ENCODE measurements at places on chromosomes 5 and 9. TPM values are rescaled to one million over a fixed set of nuclear protein-coding genes. Genes with fewer than 3 reads are reported as not detected.

FOXD4L5 gene
- polyA plus RNA-seq: 0.03 TPM

LCN15 gene
- 4.9 TPM for polyA plus RNA-seq

SPATA31C1 gene
- polyA plus RNA-seq: 0.13 TPM

LHX6 gene
- 0.45 TPM for polyA plus RNA-seq

SPATA31D4 gene
- polyA plus RNA-seq: not detected

SPATA31E1 gene
- polyA plus RNA-seq: not detected

CENPK gene
- polyA plus RNA-seq: 20.0 TPM

NR2F1-AS1 gene
- polyA plus RNA-seq: 7.0 TPM

CER1 gene
- polyA plus RNA-seq: not detected

UBE2B gene
- polyA plus RNA-seq: 92.1 TPM

GFI1B gene
- 0.89 TPM for polyA plus RNA-seq

CTSL gene
- 90.7 TPM for polyA plus RNA-seq

IL9 gene
- polyA plus RNA-seq: not detected

BTNL9 gene
- 4.5 TPM for polyA plus RNA-seq

- no peak overlapping the region for H3K27ac ChIP-seq
- no peaks in the 10 kb centered on the region for H3K27me3 ChIP-seq
- peak; percentile 22 for DNase-seq
- H3K4me1 ChIP-seq: no peaks in the 10 kb centered on the region
- H3K4me3 ChIP-seq: no peak overlapping the region
Measured at GRCh38 chr5:116778032-116778431, 203.4 kb upstream of the SEMA6A start.

GRCh38 chr9:131406563-131407436 is 12.9 kb downstream of the PRRC2B start:
- DNase-seq: peak; percentile 51
- H3K27me3 ChIP-seq: no peaks in the 10 kb centered on the region
- H3K27ac ChIP-seq: peak overlapping the region; percentile 24
- H3K4me3 ChIP-seq: no peak overlapping the region

DNA sequence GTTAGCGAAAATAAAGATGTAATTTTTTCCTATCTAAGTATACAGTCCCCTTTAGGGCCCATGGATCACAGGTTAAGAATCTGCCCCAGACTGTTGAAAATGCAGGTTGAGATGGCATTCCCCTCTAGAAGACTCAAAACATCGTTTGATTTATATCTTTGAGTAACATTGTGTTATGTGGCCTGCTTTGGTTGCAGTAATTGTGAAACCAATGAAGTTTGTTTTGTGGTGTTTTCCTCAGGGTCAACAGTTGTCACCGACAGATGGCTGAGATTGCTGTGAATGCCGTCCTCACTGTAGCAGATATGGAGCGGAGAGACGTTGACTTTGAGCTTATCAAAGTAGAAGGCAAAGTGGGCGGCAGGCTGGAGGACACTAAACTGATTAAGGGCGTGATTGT is 7.8 kb downstream of the CCT5 start:
- no peaks in the 10 kb centered on the region for H3K27me3 ChIP-seq
- no peak for DNase-seq
- H3K4me1 ChIP-seq: peaks cover 4% of the 10 kb centered on the region
- H3K36me3 ChIP-seq: peaks cover 47% of the 10 kb centered on the region

- no peaks in the 10 kb centered on the region for H3K4me1 ChIP-seq
- H3K36me3 ChIP-seq: no peaks in the 10 kb centered on the region
- no peak for DNase-seq
- no peak overlapping the region for H3K4me3 ChIP-seq
Measured at GRCh38 chr5:130708754-130709153, 456.3 kb downstream of the HINT1 start.

- H3K4me3 ChIP-seq: no peak overlapping the region
- H3K27ac ChIP-seq: no peak overlapping the region
- no peaks in the 10 kb centered on the region for H3K4me1 ChIP-seq
- no peaks in the 10 kb centered on the region for H3K36me3 ChIP-seq
- no peak for DNase-seq
Measured at GRCh38 chr5:124997186-124997893, 250.9 kb upstream of the ZNF608 start.

DNA sequence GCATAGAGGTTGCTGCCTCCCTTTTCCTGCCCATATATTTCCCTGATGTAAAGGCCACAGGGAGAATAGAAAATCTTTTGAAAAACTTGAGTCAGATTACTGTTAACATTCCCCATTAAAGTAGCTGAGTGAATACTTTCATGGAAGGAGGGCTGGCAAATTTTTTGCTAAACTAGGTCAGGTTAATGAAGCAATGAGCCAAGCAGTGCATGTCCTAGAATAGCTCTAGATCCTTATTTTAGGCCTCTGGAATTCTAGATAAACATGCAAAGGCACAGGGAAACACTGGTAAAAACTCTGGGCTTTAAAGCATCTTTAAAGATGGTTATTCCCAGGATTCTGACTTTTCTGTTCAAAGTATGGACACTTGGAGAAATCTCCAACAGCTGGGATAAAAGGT is 27.9 kb downstream of the TTC1 start:
- H3K27ac ChIP-seq: no peak overlapping the region
- no peaks in the 10 kb centered on the region for H3K27me3 ChIP-seq
- H3K4me1 ChIP-seq: no peaks in the 10 kb centered on the region
- H3K36me3 ChIP-seq: peaks cover 16% of the 10 kb centered on the region
- DNase-seq: no peak
- H3K4me3 ChIP-seq: no peak overlapping the region

GRCh38 chr5:132095424-132095972 is 21.9 kb downstream of the CSF2 start:
- H3K27me3 ChIP-seq: no peaks in the 10 kb centered on the region
- H3K27ac ChIP-seq: no peak overlapping the region
- H3K4me3 ChIP-seq: no peak overlapping the region
- DNase-seq: no peak
- H3K36me3 ChIP-seq: no peaks in the 10 kb centered on the region

GRCh38 chr5:8349855-8350254 is 480.9 kb downstream of the MTRR start:
- no peaks in the 10 kb centered on the region for H3K4me1 ChIP-seq
- no peak for DNase-seq
- H3K4me3 ChIP-seq: no peak overlapping the region
- H3K27me3 ChIP-seq: no peaks in the 10 kb centered on the region

DNA sequence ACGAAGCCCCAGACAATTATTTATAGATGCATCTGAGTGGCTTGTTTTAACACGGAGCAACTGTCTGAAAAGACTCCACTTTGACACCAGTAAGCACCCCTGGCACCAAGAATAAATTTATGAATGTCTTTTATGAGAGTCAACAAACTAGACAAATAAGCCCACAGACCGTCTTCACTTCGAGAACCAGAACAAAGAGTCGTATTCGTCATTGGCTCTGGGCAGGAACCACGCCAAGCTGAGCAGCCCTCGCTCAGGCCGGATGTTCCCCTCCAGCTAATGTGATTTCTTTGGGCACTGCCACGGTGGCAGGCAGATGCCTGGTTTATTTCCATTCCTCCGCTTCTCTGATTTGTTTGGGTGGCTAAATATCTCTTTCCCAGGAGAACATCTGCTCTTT is 91.9 kb upstream of the STC2 start:
- no peaks in the 10 kb centered on the region for H3K4me1 ChIP-seq
- H3K4me3 ChIP-seq: no peak overlapping the region
- DNase-seq: no peak
- H3K36me3 ChIP-seq: no peaks in the 10 kb centered on the region
- H3K27me3 ChIP-seq: no peaks in the 10 kb centered on the region

GRCh38 chr9:75601280-75601679 is 289.2 kb upstream of the PCSK5 start:
- H3K36me3 ChIP-seq: no peaks in the 10 kb centered on the region
- H3K27me3 ChIP-seq: no peaks in the 10 kb centered on the region
- no peak overlapping the region for H3K27ac ChIP-seq
- DNase-seq: peak; percentile 49
- no peak overlapping the region for H3K4me3 ChIP-seq
- no peaks in the 10 kb centered on the region for H3K4me1 ChIP-seq

- H3K36me3 ChIP-seq: no peaks in the 10 kb centered on the region
- no peak overlapping the region for H3K4me3 ChIP-seq
Measured at GRCh38 chr5:1144089-1144488, 32.2 kb upstream of the SLC12A7 start.

- H3K4me1 ChIP-seq: no peaks in the 10 kb centered on the region
- no peak overlapping the region for H3K4me3 ChIP-seq
- H3K27ac ChIP-seq: no peak overlapping the region
- DNase-seq: no peak
- no peaks in the 10 kb centered on the region for H3K36me3 ChIP-seq
Measured at GRCh38 chr9:15157381-15157780, 149.6 kb downstream of the TTC39B start.

DNA sequence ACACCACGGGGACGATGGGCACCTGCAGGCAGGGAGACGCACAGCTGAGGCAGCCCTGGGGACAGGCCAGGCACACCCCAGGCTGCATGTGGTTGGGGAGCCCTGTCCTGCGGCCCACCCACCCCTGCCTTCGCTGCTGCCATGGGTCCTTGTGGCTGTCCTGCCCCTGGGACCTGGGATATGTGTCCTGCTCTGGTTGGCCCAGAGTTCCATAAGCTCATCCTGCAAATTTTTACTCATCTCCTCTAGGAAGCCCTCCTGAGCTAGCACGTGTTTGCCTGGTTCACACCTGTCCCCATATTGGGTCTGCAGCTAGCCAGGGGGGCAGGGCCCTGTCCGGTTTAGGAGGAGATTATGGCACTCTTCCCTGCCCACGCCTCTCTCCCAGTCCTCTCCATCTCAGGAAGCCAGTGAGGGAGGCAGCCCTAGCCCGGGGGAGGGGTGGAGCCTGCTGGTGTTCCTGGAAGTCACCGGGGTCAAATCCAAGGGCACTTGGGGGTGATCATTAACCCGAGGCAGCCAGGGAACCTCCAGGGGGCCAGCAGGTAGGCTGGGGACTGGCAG is 12.2 kb downstream of the EGFL7 start:
- H3K4me1 ChIP-seq: no peaks in the 10 kb centered on the region
- H3K27ac ChIP-seq: peak overlapping the region; percentile 92
- peak; percentile 86 for DNase-seq
- H3K36me3 ChIP-seq: peaks cover 4% of the 10 kb centered on the region
- H3K4me3 ChIP-seq: no peak overlapping the region

- H3K4me1 ChIP-seq: no peaks in the 10 kb centered on the region
- H3K36me3 ChIP-seq: no peaks in the 10 kb centered on the region
- no peak overlapping the region for H3K4me3 ChIP-seq
- H3K27ac ChIP-seq: no peak overlapping the region
- H3K27me3 ChIP-seq: peaks cover 2% of the 10 kb centered on the region
Measured at GRCh38 chr5:168978015-168978414, 322.9 kb downstream of the SLIT3 start.

- no peak overlapping the region for H3K4me3 ChIP-seq
- H3K27me3 ChIP-seq: no peaks in the 10 kb centered on the region
- no peaks in the 10 kb centered on the region for H3K36me3 ChIP-seq
- no peaks in the 10 kb centered on the region for H3K4me1 ChIP-seq
- no peak overlapping the region for H3K27ac ChIP-seq
Measured at GRCh38 chr9:3008091-3008490, 164.2 kb upstream of the PUM3 start.

- H3K4me1 ChIP-seq: no peaks in the 10 kb centered on the region
- no peaks in the 10 kb centered on the region for H3K36me3 ChIP-seq
- no peak overlapping the region for H3K4me3 ChIP-seq
- H3K27ac ChIP-seq: no peak overlapping the region
Measured at GRCh38 chr5:120088412-120088811, 375.7 kb upstream of the PRR16 start.

DNA sequence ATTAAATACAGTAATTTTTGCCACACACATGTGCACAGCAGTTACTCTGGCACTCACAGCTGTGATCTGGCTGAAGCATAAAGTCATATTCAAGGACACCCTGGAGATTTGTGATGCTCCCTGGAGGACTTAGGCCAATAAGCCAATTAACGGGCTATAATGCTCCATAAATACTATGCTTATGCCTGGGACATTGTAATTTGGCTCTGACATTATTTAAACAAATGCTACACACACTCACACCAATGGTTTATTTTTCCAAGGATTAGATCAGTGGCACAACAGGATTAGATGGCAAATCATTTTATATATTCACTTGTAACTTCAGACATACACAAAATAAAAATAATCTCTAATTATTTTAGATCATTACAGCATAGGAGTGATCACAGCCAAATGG is 111.2 kb downstream of the LMNB1 start:
- no peak overlapping the region for H3K4me3 ChIP-seq
- H3K27me3 ChIP-seq: no peaks in the 10 kb centered on the region
- H3K4me1 ChIP-seq: no peaks in the 10 kb centered on the region
- H3K36me3 ChIP-seq: no peaks in the 10 kb centered on the region
- no peak for DNase-seq
